ENCODE measurements at places on chromosomes 3 and 15. TPM values are rescaled to one million over a fixed set of nuclear protein-coding genes. Genes with fewer than 3 reads are reported as not detected.

DNA sequence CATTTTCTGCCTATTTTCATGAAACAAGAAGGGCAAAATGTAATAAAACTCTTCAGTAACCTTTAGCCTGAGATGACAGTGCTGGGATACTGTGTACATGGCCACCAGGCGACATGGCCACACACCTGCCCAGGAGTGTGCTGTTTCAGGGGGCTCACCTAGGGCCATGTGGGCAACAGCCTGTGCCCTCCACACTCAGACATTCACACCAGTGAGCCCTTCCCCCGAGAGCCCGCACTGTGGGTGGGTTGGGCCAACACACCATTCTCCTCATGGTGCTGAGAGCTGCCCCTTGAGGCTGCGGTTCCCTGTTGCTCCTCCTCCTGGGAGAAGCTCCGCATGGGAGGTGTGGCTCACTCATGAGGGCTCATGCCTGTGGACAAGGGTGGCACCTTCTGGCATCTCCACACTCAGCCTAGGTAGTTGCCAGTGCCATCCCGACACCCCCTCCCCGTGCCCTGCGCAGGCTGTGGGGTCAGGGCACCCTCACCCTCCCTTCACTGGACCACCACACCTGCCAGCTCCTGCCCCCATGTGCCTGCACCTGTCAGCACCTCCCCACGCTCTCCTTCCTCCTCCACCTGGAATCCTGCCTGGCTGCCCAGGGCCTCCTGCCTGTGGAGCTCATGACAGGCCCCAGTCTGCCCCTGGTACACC lies 19.7 kb downstream of the OCA2 start:
- DNase-seq = no peak

GRCh38 chr3:189631409-189631808 lies 220 bp downstream of the TP63 start:
- no peak for DNase-seq

- DNase-seq = no peak
Observed at GRCh38 chr3:191470545-191470944, 9.6 kb downstream of the PYDC2 start.

DNA sequence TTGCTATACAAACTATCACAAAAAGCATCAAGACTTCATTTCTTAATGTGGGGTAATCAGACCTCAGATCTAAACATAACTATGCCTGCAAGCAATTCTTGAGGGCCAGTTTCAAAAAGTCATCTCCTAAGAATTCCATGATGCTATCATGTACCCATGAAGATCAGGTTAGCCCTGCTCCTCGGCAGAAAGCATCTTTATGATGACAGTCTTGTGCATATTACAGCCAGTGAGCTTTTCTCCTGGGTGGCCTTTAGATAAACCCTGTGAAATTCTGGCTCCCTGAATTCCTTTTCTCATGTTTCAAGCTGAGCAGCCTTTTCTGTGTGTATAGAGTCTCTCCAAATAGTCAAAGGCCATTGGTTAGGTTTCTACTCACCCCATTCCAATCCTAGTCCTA lies 201.9 kb upstream of the MCTP2 start:
- DNase-seq = peak; percentile 39

DNA sequence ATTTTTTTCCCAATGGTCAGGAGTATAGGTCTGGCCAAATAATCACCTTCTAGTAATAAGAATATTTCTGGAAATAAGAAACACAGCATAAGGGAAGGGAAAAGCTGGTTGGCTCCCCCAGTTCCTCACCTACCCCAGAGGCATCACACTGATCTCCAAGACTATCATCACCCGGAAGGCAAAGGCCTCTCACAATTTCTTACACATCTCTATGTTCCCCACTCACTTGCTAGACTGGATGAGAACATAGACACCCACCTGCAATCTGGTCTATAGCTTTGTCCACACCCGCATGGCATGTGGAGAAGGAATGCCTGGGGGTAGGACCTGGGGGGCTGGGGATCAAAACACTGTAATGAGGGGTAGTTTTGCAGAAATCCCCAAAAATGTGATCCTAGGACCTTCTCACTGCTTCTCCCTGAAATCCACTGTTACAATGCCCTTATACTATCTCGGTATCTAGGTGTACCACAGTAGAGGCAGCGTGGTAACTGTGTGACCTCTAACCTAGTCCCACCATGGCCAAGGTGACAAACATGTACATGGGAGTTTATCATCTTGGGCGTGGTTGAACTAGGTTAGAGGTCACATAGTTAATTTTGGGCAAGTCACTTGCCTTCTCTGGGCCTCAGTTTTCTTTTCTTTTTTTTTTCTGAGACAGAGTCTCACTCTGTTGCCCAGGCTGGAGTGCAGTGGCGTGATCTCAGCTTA lies 29.5 kb upstream of the NRROS start:
- no peak for DNase-seq

DNA sequence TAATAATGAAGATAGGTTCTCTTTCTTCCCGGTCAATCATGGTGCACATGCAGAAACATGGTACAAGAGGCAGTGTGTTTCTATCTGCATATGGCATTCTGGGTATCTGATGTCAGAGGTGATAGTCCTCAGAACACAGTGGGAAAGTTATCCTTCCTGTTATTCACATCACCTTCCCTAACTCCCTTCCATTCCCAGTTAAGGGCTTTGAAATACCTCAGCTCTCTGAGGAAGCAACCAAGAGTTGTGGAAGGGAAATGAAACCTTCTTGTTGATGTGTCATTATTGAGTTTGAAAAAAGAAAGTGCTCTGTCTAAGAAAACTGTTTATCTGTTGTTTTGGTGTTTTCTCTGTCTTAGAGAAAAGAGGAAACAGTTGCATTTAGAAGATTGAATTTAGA lies 21.9 kb upstream of the P2RY13 start:
- DNase-seq = no peak

DNA sequence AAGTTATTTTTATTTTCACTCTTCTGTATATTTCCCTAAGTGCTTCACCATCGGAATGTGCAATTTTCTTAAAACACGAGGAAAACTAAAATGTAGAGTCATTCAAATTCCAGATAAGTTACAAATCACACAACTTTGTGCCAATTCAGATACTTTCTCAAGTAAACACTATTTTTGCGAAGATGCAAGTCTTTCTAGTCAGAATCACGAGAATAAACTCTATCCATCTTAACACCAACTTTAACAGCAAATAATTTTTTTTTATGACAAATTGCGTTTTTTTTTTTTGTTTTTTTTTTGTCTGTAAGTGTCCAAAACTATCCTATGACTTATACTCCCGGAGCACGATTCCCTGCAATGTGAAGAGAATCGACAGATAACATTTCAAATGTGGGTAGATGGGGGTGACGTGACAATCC lies 1.3 kb downstream of the STAG1 start:
- peak; percentile 83 for DNase-seq

PLSCR2 gene
- total RNA-seq = not detected

BCHE gene
- total RNA-seq = 1.6 TPM

DNA sequence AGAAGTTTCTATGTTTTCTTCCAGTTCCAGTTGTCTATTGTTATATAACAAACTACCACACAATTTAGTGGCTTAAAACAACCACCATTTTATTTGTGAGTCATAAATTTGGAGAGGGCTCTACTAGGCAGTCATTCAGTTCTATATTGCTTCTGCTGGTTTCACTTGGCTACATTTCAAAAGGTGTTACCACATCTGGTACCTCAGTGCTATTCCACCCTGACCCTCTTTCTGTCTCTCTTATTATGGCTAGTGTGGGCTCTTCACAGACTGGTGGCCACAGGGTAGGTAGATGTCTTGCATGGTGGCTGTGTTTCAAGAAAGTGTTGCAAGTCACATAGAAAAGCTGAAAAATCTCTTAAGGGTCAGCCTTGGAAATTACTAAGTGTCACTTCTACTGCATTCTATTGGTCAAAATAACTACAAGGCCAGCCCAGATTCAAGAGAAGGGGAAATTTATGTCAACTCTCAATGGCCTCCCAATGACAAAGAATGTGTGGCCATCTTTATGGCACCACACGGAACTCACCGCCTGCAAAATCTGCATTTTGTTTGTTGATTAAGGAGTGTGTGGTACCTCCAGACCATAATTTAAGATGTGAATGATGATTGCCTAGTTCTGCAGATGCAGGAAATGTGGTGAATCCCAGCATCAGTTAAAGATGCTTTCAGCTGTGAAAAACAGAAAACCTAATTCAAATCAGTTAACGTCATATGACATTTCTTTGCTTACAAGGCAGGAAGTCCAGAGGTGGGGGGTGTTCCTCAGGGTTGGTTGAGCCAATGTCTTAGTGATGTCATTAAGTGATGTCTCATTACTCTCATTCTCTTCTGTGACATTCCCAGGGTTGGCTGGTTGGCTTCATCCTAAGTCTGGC lies 105.8 kb upstream of the RASGRP1 start:
- no peak for DNase-seq

GOLGA8T gene
- total RNA-seq = not detected

DNA sequence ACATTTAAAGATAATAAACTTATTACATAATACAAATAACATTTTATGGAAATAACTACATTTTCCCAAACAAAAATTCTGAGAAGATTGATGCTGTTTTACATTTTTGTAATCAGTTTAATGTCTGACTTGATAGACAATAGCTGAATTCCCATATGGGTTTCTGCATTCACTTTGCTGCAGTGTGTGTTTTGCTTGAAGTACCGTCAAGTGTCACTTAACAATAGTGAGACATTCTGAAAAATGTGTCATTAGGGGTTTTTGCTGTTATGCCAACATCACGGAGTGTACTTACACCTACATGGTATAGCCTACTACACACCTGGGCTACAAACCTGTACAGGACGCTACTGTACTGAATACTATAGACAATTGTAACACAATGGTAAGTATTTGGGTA lies 57.5 kb downstream of the USF3 start:
- DNase-seq = no peak

GRCh38 chr3:136914739-136915138 lies 43.0 kb upstream of the IL20RB start:
- DNase-seq = no peak

SSR3 gene
- 606 TPM for total RNA-seq

GRCh38 chr15:52858782-52859176 lies 68.6 kb upstream of the ONECUT1 start:
- no peak for DNase-seq

CAND2 gene
- 2.9 TPM for total RNA-seq

DNA sequence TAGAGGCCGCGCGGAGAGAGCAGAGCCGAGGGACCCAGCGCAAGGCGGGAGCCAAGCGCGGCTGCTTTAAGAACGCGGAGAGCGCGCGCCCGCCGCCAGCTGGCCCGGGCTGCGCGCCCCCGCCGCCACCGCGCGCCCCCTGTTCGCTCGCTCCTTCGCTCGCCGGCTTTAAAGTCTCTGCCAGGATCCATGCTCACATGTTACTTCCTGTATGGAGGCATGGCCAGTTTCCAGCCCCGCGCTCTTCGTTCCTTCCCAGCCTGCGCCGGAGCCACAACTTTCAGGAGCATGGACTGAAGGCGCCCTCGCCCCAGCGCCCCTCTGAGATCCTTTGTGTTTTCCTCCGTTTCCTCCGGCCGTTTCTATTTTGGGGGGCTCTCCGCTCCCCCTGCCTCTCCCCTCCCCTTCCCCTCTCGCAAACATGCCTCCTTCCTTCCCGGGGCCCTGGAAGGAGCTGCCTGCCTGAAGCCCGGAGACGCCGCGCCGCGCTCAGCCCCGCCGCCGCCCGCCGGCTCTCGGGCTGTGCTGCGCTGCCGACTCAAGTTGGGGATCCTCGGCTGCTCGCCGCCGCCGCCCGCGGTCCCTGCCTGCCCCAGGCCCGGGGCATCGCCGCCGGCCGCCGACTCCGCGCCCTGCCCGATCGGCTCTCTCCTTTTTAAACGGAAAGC lies at the start of gene PTPRG:
Gene PTPRG, plus strand, starts transcription at position 198 of the 668 bp plus-strand sequence. CDS start 717 bp downstream, outside the sequence.
- peak; percentile 94 for DNase-seq

CCDC32 gene
- 13.3 TPM for total RNA-seq

- DNase-seq = no peak
Observed at GRCh38 chr3:186946756-186947375, 16.5 kb downstream of the ST6GAL1 start.

- DNase-seq = no peak
Observed at GRCh38 chr15:52419494-52419893, 109.2 kb downstream of the MYO5A start.

- no peak for DNase-seq
Observed at GRCh38 chr3:196115678-196116083, 33.8 kb upstream of the TFRC start.

GRCh38 chr3:102069211-102069662 lies 219.9 kb downstream of the NFKBIZ start:
- DNase-seq = peak; percentile 91

DNA sequence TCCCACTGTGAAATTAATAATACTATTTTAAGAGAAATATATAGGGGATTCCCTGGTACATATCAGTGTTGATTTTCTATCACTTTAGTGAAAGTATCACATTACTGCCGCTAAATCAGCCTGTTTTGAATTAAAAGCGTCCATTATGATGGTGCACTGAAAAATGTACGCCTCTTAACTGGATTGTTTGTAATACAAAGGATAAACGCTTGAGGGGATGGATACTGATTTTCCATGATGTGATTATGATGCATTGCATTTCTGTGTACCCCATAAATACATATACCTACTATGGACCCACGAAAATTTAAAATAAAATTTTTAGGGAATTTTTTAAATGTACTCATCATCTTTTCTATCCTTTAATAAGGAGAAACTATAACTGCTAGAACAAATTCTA lies 478.6 kb downstream of the MAGI1 start:
- DNase-seq = no peak

TJP1 gene
- total RNA-seq = 43.4 TPM

DNA sequence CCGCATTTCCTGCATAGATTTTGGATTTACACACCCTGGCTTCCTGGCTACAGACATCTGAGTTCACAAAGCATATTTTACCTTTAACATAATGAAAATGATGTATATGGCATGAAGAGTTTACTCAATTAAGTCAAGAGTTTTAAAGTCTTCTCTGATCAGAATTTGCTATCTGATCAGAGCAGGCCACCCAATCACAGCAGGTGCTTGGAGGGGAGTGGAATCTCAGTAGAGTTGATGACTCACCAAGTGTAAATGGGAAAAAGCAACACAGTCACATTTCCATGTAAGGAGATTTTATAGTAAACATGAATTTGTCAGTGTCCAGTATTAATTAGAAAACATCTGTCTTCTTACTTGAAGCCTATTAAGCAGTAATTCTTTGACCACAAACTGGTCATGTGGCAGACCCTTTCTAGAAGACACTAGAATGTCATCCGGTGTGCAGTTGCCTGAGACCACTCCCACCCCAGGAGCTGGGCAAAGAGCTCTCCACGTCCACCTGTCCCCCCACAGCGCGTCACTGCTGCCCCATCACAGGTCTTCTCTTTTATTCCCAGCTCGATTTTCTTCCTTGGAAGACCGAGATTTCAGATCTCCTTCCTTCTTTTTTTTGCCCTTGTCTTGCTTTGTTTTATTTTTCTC lies 10.8 kb downstream of the MESD start:
- DNase-seq = peak; percentile 61

MAP6D1 gene
- total RNA-seq = 1.9 TPM

RTF1 gene
- total RNA-seq = 15.1 TPM

SCAANT1 gene
- total RNA-seq = not detected

- peak; percentile 62 for DNase-seq
Observed at GRCh38 chr15:95405447-95405846, 925.1 kb upstream of the NR2F2 start.
